ENCODE measurements at places on chromosomes 12 and 14. TPM values are rescaled to one million over a fixed set of nuclear protein-coding genes. Genes with fewer than 3 reads are reported as not detected.

Gene GPR135
- 1.5 TPM for total RNA-seq

Gene RNASE3
- total RNA-seq, result not detected

GRCh38 chr12:53803194-53803593 lies 51.4 kb upstream of the CISTR start:
- no peak for DNase-seq

DNA sequence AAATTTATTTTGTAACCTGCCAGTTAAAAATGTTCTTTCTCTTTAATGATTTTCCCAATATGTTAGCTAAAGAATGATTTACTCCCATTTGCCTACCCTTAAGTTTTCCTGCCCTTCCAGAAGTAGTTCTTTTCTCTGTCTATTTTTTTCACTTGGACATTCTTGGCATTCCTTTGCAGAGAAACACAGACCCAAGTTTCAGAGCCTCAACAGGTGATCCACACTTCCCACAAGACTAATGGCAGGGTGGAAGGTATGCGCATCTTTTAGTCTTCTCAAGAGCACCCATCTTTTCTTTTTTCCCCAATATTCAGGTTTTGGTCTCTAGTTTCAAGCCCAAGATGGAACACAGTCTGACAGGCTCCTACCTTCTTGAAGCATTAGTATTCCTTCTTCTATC lies 420.7 kb downstream of the ADAMTS20 start:
- no peak for DNase-seq

GRCh38 chr12:123286652-123287373 lies 15.2 kb upstream of the CDK2AP1 start:
- no peak for DNase-seq

Gene SCNN1A
- 151 TPM for total RNA-seq

Gene CSRP2
- 1.9 TPM for total RNA-seq

DNA sequence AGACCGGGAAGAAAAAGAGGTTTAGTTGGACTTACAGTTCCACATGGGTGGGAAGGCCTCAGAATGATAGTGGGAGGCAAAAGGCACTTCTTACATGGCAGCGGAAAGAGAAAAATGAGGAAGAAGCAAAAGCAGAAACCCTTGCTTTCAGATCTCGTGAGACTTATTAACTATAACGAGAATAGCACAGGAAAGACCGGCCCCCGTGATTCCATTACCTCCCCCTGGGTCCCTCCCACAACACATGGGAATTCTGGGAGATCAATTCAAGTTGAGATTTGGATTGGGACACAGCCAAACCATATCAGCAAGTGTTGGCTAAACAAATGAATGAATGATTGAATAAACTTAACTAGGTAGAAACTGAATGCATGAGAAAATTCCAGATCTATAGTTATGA lies 85.3 kb upstream of the PARP11 start:
- no peak for DNase-seq

- no peak for DNase-seq
Observed at GRCh38 chr14:28765169-28765830, 1.3 kb upstream of the FOXG1 start.

GRCh38 chr12:31317471-31318395 lies 8.2 kb downstream of the SINHCAF start:
- no peak for DNase-seq

Gene ANO4
- total RNA-seq, result not detected

Gene VRTN
- not detected for total RNA-seq

GRCh38 chr14:104752423-104752734 lies 568 bp upstream of the SIVA1 start:
- DNase-seq, result no peak

GRCh38 chr12:53930591-53931255 lies 7.9 kb upstream of the HOXC13 start:
- no peak for DNase-seq

DNA sequence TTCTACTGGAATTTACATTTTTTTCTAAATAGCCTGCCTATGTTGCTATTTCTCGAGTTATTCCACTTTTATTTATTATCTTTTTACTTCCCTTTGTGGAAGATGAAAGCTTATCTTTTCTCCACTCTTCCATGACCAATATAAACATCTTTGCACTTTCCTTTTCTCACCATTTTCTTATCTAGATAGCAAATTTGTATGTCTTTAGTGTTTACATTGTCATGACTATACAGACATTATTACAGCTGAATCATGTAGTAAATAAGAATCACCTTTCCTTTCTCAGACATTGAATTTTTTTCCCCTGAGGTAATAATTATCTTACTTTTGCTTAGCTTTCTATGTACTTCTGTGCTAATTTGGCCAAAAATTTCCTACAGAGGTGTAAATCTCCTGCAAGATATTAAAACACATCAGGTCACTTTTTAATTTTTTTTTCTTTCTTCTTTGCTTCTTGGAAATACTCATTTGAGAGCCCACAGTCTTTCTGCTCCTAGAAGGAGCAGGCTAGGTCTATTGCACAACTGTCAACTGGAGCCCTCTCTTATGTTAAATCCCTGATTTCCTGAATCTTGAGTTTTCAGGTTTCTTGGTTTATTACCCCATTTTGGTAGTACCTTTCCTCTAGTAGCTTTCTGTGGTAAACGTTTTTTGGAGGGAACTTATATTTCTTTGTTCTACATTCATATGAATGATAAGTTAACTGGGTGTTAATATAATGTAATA lies 109.0 kb upstream of the ATP2B1 start:
- no peak for DNase-seq

- DNase-seq, result no peak
Observed at GRCh38 chr12:90280564-90281058, 572.0 kb upstream of the ATP2B1 start.

DNA sequence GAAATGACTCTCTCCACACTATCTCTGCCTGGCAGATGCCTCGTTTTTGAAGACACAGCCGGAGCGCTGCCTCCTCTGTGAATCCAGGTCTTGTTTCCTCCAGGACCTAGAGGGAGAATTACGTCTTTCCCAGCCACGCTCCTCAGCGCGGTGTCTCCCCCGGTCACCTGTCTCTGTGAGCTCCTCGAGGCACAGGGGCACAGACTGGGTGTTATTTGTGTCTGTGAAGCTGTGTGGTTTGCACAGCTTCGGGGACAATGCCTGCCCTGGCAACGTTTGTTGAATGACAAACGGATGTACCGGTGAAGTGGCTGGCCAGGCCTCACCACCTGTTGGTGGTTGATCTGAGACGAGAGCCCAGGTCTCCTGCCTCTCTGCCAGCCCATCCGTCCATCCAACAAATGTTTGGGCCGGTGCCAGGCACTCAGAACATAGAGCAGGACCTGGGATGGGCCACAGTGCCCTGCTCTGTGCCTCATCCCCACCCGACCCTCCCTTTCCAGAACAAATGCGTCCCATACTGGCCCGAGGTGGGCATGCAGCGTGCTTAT lies 6.1 kb downstream of the PTPN6 start:
- DNase-seq, result no peak

Gene RNASE7
- total RNA-seq, result not detected

- no peak for DNase-seq
Observed at GRCh38 chr14:33835677-33836076, 115.2 kb downstream of the EGLN3 start.

DNA sequence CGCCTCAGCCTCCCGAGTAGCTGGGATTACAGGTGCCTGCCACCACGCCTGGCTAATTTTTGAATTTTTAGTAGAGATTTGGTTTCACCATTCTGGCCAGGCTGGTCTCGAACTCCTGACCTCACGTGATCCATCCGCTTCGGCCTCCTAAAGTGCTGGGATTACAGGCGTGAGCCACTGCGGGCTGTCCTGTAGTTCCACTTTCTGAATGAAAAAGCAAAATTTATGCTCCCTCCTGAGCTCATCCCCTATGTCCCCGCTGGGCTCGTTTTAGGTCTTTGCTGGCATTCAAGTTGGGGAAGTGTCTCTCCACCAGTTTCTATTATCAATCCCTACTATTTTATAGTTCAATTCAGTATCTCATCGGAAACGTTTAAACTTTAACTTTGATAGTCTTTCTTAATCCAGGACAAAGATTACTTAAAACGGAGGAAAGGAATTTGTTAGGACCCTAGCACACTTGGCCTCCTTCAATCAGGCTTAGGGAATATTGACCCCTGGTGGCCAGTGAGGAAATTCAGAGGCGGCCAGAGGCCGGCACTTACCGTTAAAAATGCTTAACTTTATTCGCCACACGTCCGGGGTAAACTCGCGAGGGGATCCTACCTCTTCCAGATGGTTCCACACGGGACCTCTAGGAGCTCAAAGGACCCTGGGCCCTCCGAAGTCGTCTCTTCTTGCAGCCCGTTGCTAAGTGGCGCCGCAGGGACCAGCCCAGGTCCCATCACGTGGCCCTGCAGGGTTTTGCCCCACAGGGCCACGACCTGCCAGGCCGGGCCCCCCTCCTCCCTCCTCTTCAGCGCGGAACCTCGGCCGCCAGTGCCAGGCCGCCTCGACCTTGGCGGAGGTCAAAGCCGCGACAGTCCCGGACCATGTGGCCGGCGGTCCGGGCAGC lies 11.4 kb upstream of the DNAL1 start:
- peak; percentile 69 for DNase-seq

GRCh38 chr12:104215638-104216297 lies at the start of gene TXNRD1:
TSS of gene TXNRD1 (plus strand) at chr12:104215779. CDS start at chr12:104215803, 24 bp downstream.
- DNase-seq, result peak; percentile 86

Gene SLC6A13
- total RNA-seq, result not detected

Gene RERGL
- total RNA-seq, result not detected

Gene LALBA
- total RNA-seq, result not detected

- no peak for DNase-seq
Observed at GRCh38 chr12:33486058-33486457, 46.4 kb upstream of the SYT10 start.

Gene FIGNL2
- not detected for total RNA-seq

DNA sequence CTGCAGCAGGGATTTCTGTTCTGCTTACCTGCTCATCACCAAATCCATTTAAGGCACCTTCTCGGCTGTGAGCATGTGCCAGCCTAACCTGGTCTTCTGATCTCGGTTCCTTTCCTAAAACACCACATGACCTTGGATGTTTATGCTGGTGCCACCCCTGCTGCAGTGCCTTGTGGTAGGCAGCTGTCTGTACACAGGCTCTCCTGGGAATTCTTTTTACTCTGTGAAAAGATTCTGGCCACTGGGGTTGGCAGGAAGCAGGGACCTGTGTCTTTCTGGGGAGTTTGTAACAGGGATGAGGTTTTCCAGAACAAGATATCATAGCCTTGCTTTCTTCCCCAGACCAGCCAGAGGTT lies 10.4 kb upstream of the PLEKHG3 start:
- no peak for DNase-seq

DNA sequence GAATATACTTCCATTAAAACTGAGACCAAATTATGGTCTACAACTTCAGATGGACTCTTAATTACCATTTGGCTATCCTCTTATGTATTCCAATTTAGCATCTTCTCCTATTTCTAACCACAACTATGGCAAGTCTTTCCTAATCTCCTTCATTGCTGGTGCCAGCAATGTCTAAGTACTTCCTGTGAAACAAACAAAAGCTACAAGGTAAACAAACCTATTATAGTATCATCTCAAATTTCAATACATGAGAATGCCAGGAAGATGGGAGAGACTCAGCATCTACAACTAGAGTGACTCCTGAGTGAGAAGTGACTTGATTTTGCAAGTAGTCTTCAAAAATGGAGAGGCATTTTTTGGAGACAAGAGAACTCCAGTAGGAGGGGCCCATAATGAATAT lies 202.9 kb upstream of the ATXN7L3B start:
- DNase-seq, result no peak

- DNase-seq, result no peak
Observed at GRCh38 chr12:114311974-114312373, 94.0 kb downstream of the TBX5 start.

Gene AKAP5
- 3.2 TPM for total RNA-seq

Gene SSPN
- total RNA-seq, result 103 TPM

GRCh38 chr12:83121897-83122622 lies 435.4 kb downstream of the TMTC2 start:
- DNase-seq, result no peak

DNA sequence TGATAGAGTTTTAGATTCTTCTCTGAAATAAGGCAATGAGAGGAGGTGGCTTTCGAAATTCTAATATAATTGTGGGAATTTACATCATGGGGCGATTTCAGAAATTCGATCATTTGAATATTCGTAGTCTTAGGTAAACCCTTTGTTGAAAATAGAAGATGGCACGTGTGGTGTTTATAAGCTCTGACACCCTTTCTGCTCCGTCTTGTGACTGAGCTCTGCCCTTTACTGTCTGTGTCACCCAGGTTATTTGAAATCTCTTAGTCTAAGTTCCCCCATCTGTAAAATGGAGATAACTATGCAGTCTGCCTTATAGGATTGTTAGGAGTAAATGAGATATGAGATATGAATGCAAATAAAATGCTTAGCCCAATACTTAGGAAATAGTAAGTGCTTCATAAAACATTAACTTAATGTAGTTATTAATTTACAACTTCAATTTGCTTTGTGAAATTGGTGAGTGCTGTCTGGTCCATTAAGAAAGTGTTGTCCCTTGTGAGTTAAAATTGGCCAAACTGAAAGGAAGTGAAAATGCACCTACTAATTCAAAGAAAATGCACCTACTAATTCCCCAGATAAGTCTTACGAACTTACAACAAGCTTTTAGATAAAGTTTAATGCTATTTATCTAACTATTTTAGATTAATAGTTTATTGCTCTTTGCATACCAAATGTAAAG lies 1.5 kb downstream of the BMAL2 start:
- no peak for DNase-seq

DNA sequence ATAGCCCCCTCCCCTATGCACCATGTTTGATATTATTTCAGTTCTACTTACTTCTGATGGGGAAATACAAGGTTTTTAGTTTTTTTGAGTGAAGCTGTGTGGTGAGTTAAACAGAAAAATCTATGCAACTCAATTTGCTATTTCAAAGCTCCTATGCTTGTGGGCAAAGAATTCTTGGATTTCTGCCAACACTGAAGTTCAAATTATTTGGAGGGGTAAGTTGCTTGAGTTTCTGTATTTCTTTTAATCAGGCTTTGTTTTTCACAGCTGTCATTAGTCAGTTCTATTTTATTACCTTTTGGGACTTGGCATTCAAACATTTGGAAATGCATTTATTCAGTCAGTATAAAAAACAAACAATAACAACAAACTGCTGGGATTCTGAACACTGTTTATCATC lies 407.5 kb upstream of the MGAT4C start:
- DNase-seq, result no peak

Gene SPATA7
- 7.1 TPM for total RNA-seq

- DNase-seq, result no peak
Observed at GRCh38 chr14:93161411-93161940, 23.2 kb downstream of the MOAP1 start.

DNA sequence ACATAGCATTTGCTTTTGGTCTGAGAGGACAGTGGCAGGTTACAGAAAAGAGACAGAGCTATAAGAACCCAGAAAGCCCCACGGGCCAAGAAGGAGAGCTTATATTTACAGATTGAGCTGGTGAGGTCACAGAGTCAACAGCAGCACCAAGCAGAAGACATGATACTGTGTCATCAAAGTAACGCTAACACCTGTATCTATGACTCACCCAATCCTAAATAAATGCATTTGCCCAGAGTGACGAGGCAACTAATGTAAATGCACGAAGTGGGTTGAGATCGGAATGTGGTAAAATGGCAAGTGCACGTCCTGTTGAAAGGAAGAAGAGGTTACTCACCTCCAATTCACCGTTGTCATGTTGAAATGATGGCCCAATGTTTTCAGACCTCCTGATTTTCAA lies 6.7 kb upstream of the CD163L1 start:
- DNase-seq, result no peak

Gene MYBPC1
- total RNA-seq, result 182 TPM

GRCh38 chr12:52715416-52715815 lies 12.1 kb upstream of the KRT77 start:
- DNase-seq, result peak; percentile 29

- DNase-seq, result no peak
Observed at GRCh38 chr12:611721-612120, 51.5 kb downstream of the NINJ2 start.

Data from transverse colon (tissue), 4 donors.